Activated CD4-positive, CD25-positive, alpha-beta regulatory T cell treated with anti-CD3 and anti-CD28 coated beads, Interleukin-2, amount 50 U/mL, for 16 hours (primary cell): ENCODE measurements at places on chromosomes 3 and 15.

DNA sequence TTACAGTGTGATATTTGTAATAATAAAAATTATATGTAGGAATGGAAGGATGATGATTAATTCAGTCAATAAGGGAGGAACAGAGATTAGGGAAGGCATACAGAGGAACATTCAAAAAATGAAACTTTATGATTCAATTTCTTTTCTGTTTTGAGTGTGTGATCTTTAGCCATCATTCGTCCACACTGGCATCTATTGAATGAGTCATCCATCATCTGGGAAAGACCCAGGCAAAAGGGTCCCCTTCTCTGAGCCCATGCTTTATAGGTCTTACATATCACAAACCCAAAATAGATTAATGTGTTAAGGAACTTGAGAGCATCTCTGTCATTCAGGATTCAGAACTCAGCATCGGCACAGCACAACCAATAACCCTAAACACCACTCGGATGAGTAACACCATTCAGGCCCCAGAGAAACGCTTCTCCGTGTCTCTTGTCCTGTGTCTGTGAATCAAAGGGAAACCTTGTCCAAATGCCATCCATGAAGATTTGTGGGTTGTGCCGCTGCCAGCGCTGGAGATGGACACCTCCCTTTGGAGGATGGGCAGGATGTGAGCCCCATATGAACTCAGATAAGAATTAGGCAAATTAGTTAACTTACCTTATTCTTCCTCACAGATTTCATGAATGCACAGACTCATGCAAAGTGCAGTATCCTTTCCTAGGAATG, 21.7 kb upstream of the TPM1 start:
- no peak for DNase-seq

GRCh38 chr3:143442814-143443447, 323.4 kb downstream of the CHST2 start:
- DNase-seq = no peak

- no peak for DNase-seq
Measured at GRCh38 chr3:191502583-191502982, 41.6 kb downstream of the PYDC2 start.

DNA sequence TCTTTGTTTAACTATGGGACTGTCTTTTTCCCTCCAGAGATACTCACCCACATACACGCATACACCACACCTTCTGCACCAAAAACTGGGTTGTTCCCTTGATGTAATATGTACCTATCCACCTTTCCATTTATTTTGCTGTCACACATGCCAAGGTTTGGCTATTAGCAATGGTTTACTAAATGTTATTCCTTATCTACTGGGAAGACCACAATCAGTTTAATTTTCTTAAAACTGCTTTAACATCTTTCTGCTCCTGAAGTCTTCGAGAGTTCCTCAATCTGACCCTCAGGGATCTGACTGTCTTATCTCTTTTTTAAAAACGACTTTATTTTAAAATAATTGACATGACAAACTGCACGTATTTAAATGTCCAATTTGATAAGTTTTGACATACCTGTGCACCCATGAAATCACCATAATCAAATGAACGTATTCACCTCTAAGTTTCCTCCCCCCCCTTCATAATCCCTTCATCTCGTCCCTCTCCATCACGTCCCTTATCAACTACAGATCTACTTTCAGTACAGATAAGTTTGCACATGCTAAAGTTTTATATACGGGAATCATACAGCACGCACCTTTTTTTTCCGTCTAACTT, 805 bp upstream of the TRPM7 start:
- no peak for DNase-seq

DNA sequence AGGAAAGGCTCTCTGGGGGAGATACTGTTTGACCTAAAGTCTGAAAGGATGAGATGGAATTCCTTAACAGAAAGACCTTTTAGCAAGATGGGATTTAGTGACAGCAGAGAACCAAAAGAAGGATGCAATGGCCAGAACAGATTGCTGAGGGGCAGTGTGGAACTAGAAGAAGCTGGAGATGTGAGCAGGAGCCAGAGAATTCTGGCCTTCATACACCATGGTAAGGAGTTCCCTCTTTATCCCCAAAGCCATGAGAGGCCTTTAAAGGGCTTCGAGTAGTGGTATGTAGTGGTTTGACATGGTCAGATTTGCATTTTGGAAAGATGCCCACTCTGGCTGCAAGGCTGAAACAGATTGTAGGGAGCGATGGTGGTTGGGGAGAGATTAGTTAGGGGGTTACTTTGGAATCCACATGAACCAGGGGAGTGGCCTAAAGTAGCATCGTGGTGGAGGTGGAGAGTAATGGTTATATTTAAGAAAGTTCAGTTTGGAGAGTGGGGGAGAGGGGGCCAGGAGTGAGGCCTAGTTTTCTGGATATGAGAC, 34.0 kb upstream of the NPHP3 start:
- DNase-seq = no peak

GRCh38 chr3:189267981-189268613, 96.3 kb downstream of the TPRG1 start:
- no peak for DNase-seq

GRCh38 chr3:133843634-133844033, 38.0 kb downstream of the SRPRB start:
- DNase-seq = no peak

GRCh38 chr3:10883478-10884234, 67.6 kb downstream of the SLC6A11 start:
- DNase-seq = no peak

DNA sequence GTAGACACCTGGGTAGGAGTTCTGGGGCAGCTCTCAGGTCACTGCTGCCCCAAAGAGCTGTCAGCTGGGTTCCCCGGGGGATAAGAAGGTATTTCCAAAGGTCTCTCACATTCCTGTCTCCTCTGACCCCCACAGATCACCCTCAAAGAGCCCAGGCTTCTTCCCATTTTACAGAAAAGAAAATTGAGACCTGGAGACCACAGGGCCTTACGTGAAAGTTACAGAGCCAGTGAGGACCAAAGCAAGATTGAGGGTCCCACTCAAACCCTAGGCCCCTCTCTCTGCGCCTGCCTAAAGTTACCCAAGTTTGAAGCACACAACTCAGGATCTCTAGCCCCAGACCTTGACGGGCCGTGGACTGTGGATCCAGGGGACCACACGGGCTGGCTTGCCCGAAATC, 3.9 kb upstream of the ATP2B2 start:
- DNase-seq = no peak

DNA sequence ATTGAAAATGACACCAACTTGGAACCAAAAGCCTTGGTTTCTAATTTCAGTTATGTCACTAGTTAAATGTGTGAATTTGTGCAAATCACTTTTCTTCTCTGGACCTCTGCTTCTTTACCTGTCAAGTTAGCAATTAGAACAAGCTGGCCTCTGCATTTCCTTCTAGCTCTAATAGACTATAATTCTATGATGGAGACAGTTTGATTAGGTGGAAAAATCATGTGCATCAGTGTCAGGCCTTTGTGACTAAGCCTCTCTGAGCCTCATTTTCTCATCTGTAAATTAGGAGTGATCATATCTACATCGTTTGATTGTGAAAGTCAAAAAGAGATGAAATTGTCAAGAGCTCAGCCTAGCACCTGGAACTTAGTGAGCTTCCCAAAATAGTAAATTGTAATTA, 712.9 kb downstream of the MECOM start:
- no peak for DNase-seq

DNA sequence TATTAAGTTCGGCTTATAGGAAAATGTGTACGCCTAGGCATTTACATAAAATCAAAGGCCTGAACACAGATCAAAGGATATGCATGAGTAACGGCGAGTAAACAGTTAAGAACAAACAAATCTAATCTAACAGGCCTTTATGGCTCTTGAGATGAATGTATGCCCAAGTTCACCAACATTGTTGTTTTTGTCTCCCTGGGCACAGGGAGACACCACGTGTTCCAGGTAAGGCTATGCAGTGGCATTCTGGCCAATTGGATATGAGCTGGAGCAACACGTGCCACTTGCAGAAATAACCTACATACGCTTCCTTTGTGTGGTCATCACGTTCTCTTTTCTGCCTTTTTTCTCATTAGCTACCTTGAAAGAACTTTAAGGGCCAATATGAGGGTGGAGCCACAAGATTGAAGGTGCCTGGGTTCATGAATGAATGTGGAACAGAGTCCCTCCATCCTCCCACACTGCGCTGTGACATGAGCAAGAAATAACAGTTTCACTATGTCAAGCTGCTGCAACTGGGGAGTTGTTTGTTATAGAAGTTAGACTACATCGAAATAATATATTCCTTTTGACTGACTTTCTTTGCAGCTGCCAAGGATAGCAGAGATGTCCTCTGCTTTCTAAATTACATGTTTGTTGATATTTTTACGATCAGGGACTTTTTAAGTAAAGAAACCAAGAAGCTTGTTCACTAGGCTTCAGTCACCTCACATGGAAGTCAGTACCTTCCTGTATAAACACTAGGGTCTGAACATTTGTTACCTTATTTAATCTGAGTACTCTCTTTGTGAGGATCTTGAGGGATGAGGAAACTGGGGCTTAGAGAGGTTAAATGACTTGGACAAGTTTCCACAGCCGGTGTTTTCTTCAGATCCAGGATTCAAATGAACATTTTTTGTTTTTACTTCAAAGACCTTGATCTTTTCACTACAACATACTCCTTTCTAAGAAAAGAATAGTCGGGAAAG, 427.5 kb upstream of the TBL1XR1 start:
- no peak for DNase-seq

- no peak for DNase-seq
Measured at GRCh38 chr3:74003734-74004133, 379.0 kb upstream of the PDZRN3 start.

DNA sequence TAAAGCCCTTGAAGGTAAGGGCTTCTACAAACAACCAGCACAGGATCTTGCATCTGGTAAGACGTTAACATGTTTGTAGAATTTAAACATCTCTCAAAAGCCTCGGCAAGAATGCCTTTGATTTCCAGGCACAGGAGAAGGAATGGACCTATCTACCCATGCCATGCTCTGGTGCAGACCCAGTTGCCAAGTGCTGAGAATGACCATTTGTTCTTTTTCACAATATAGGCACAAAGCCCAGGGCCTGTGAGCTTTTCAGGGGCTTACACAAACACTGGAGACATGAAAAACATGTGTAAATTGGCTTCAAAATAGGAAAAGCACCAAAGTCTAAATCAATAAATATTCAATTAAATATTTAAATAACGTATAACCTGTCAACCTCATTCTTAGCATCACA, 266.9 kb upstream of the TTC14 start:
- DNase-seq = no peak
